ENCODE measurements at places on chromosomes 3 and 15. TPM values are rescaled to one million over a fixed set of nuclear protein-coding genes. Genes with fewer than 3 reads are reported as not detected.

The TMEM40 gene
- not detected for total RNA-seq

DNA sequence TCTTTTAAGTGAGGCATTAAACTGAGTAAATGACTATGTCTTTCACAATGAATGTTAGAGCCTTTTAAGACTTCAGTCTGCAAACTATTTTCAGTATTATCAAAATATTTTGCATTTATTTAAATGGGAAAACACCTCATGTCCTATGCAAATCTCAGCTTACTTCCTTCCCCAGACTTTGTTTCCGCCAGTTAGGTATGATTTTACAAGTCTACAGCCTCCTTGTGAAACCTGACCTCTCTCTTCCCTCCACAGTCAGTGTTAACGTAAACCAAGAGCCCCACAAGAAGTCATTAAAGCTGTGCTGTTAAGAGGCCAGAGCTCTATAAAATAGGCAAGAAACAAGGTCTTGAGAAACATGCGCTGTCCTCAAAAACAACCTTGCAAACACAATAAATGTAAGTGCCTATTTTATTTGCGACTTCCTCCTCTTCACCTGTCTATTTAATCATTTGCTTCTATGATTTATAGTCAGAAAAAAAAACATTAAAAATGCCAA, 48.3 kb downstream of the PRTG start:
- no peak overlapping the region for H3K4me3 ChIP-seq
- no peaks in the 10 kb centered on the region for H3K4me1 ChIP-seq
- no peaks in the 10 kb centered on the region for H3K27me3 ChIP-seq

- H3K36me3 ChIP-seq = no peaks in the 10 kb centered on the region
- H3K4me1 ChIP-seq = no peaks in the 10 kb centered on the region
- no peaks in the 10 kb centered on the region for H3K27me3 ChIP-seq
- no peak for DNase-seq
These were observed 12.7 kb upstream of the CFAP91 start for GRCh38 chr3:119690043-119690656.

DNA sequence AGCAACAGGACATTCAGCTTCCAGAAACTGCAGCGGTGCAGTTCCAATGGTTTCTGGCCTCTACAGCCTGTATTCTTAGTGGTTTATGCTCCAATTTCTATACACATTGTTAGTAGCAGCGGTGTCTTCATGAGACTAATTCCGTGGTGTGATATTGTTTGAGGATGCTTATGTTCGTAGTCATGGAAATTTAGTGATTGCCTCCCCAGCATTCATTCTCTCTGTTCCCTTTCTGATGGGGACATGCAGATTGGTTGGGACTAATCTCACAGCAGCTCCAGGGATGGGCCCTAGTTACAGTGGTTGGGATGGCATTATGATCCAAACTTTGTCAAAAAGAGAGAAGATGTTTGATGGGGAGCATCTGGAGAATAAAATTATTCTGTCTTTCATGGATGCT, 208.6 kb downstream of the CD47 start:
- H3K27me3 ChIP-seq = no peaks in the 10 kb centered on the region
- H3K4me1 ChIP-seq = no peaks in the 10 kb centered on the region
- no peak overlapping the region for H3K4me3 ChIP-seq
- H3K36me3 ChIP-seq = no peaks in the 10 kb centered on the region
- no peak overlapping the region for H3K27ac ChIP-seq

- H3K27me3 ChIP-seq = peaks cover 5% of the 10 kb centered on the region
- no peak overlapping the region for H3K4me3 ChIP-seq
- H3K4me1 ChIP-seq = no peaks in the 10 kb centered on the region
- no peak overlapping the region for H3K27ac ChIP-seq
- no peaks in the 10 kb centered on the region for H3K36me3 ChIP-seq
These were observed 11.2 kb downstream of the B3GNT5 start for GRCh38 chr3:183264268-183264667.
